Fibroblast of the aortic adventitia (primary cell): ENCODE measurements at places on chromosomes 6 and 20.

DNA sequence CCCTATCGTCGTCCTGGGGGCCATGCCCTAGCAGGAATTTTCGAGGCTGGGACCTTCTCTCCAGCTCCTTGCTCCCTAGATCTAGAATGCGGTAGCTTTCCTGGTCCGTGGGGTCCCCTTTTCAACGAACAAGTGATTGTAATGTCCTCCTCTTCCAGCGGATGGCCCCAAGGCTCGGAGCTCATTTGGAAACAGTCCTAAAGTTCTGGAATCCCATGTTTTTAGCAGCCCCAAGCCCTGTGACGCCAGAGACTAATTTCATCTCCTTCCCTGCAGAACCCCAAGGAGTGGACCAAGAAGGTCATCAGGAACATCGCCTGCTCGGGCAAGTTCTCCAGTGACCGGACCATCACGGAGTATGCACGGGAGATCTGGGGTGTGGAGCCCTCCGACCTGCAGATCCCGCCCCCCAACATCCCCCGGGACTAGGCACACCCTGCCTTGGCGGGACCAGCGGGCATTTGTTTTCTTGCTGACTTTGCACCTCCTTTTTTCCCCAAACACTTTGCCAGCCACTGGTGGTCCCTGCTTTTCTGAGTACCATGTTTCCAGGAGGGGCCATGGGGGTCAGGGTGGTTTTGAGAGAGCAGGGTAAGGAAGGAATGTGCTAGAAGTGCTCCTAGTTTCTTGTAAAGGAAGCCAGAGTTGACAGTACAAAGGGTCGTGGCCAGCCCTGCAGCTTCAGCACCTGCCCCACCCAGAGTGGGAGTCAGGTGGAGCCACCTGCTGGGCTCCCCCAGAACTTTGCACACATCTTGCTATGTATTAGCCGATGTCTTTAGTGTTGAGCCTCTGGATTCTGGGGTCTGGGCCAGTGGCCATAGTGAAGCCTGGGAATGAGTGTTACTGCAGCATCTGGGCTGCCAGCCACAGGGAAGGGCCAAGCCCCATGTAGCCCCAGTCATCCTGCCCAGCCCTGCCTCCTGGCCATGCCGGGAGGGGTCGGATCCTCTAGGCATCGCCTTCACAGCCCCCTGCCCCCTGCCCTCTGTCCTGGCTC is 48.5 kb downstream of the PYGB start:
- DNase-seq = peak; percentile 72

- no peak for DNase-seq
Observed at GRCh38 chr6:106385530-106385929, 25.0 kb downstream of the CRYBG1 start.

DNA sequence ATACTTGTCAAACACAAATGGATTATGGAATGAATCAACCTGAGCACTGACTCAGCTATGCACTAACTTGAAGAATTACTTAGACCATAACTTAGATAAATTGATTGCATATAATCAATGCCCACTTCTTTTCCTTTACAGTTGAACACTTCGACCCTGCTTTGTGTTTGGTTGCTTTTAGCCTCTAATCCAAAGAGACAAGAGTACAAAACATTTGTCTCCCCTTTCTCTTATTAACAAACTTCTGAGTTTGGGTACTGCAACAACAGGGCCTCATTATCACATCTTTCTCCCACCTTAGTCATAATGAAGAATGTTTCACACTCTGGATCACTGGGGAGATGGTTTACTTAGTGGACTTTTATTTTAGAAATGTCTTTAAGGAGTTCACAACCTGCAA is 2.6 kb upstream of the TAAR6 start:
- DNase-seq = no peak

- peak; percentile 37 for DNase-seq
Observed at GRCh38 chr6:125307150-125307838, 5.5 kb upstream of the HDDC2 start.

GRCh38 chr6:12482386-12483375 is 192.5 kb downstream of the EDN1 start:
- DNase-seq = no peak

- DNase-seq = no peak
Observed at GRCh38 chr6:24951811-24952299, 16.1 kb upstream of the RIPOR2 start.

GRCh38 chr6:134267917-134268361 is 50.0 kb downstream of the SGK1 start:
- no peak for DNase-seq
